ENCODE measurements at places on chromosomes 11 and 22.

DNA sequence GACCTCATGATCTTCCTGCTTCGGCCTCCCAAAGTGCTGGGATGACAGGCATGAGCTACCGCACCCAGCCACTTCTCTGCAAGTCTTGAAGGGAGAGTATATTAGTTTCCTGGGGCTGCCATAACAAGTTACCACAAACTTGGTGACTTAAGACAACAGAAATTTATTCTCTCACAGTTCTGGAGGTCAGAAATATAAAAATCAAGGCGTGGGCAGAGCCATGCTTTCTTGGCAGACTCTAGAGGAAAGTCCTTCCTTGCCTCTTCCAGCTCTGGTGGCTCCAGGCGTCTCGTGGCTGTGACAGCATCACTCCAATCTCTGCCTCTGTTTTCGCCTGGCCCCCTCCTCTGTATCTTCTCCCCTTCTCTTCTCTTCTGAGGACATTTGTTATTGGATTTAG is 110.2 kb upstream of the NAV2 start:
- ATAC-seq, result no peak

DNA sequence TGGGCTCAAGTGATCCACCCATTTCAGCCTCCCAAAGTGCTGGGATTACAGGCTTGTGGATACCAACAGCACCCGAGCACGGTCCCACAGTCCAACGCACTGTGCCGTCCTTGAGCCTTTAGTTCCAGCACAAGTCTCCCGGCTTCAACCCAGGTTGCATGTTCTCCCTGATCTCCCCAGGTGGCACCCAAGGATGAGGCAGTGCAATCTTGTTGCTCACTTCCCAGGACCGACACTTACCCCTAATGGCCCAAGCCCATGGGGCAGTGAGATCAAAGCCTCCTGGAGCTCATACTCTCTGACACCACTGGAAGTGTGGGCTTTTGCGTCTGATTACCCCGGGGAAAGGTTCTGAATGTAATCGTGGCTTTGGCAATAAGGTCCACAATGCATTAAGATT is 3.5 kb downstream of the PRAME start:
- ATAC-seq, result no peak

GRCh38 chr11:130646881-130647280 is 198.4 kb downstream of the ADAMTS15 start:
- no peak for ATAC-seq

GRCh38 chr11:72333661-72334060 is 89.7 kb upstream of the PHOX2A start:
- no peak for ATAC-seq

DNA sequence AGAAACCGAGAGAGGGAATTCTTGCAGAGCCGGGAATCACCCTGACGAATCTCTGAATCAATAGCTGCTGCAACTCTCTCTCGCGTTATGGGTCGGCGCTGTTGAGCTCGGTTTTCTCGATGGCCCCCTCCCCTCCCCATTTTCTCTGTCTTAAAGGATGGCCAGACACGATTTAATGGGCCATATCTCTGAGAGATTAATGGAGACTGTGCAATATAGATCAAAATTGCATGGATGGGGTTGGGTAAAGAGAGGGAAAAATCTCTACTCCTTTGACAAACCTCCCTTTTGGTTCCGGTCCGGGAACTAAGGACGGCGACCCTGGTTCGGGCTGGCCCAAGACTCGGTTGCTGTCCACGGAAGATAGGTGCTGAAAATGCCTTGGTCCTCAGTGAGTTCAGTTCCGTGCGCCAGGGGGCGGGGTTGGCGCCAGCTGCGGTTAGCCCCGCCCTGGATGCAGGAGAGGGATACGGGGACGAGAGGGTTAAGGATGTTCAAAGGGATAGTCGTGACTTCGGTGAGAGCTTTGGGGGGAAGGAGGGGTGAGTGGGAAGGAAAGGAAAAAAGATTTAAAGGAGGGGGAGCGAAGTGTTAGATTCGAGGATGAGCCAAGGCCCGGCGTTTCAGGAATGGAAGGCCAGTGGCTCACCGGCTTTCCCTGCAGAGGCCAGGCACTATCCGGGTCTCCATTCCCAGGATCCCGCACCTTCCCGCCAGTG is 103.6 kb upstream of the HSD17B12 start:
- ATAC-seq, result no peak

GRCh38 chr11:127997594-127997993 is 589.8 kb downstream of the ETS1 start:
- ATAC-seq, result no peak

GRCh38 chr22:41992496-41992895 is 6.1 kb upstream of the WBP2NL start:
- no peak for ATAC-seq

- ATAC-seq, result no peak
Measured at GRCh38 chr11:134911514-134912180, 499.6 kb upstream of the B3GAT1 start.

GRCh38 chr22:17980638-17981051 is 43.7 kb downstream of the MICAL3 start:
- ATAC-seq, result peak; percentile 56

- peak; percentile 88 for ATAC-seq
Measured at GRCh38 chr11:34512840-34513681, 533 bp downstream of the ELF5 start.

GRCh38 chr11:119373921-119374631 is 7.4 kb downstream of the USP2 start:
- ATAC-seq, result peak; percentile 30

DNA sequence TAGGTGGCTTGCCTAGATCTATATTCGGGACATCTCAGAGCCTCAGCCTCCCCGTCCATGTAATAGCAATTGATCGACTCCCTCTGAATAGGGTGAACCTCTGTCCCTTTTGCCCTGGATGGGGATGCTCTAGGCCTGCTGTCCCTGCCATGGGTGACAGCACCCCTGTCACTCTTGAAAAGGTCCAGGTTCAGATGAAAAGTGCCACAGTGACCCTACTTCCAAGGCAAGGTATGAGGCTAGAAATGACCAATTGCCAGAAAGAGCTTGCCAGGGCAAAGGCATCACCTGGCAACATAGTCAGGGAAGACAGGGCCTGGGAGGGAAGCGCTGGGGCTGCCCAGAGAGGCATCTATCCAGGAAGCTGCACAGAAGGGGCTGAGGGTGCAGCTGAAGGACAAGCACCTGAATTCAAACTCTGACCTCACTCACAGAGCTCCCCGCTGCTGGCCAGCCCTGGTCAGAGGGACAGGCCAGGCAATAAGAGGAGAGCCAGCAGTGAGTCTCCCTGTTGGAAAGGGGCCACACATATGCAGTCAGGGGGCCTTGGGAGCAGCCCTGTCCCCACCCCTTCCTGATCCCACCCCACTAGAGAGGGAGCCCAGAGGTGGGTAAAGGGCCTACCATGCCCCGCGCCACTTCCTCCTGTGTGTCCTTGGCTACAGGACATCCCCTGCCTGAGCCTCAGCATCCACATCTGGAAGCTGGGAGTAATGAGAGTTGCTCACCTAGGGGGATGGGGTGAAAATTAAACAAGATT is 9.0 kb upstream of the APOBEC3A start:
- no peak for ATAC-seq

- ATAC-seq, result no peak
Measured at GRCh38 chr11:97963528-97964331, 1057.0 kb upstream of the CNTN5 start.

GRCh38 chr11:118128721-118129470 is 23.7 kb downstream of the SCN4B start:
- peak; percentile 49 for ATAC-seq

GRCh38 chr11:94857337-94857736 is 89.2 kb downstream of the AMOTL1 start:
- no peak for ATAC-seq

DNA sequence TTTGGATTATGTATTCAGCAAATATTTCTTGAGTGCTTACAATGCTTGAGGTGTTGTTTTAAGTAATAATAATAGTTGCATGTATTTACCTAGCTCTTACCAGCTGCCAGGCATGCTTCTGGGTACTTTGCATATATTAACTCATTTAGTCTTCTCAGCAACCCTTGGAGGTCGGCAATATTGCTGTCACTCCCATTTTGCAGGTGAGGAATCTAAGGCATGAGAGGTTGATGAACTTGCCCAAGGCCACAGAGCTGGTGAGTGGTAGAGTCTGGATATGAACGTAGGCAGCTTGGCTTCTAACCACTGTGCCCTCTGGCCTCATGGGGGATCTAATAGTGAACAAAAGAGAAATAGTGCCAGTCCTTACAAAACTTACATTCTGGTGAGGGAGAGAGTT is 92.9 kb downstream of the PARVA start:
- no peak for ATAC-seq

- ATAC-seq, result no peak
Measured at GRCh38 chr11:15649371-15650104, 534.8 kb downstream of the INSC start.

DNA sequence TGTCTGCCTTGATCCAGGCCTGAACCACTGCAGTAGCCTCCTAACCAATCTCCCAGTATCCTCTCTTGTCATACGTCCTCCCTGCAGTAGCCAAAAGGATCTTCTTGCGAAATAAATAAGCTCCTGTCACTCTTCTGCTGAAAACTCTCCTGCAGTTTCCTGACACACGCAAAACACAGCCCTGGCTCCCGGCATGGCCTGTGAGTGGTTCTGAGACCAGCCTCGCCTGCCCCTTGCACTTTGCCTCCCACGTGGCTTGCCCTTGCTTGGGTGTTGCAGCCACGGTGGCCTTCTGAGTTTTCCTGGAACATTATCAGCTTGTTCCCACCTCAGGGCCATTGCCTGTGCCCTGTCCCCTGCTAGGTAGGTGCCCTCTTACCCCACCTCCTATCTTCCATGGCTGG is 7.2 kb downstream of the ZC3H7B start:
- ATAC-seq, result no peak

DNA sequence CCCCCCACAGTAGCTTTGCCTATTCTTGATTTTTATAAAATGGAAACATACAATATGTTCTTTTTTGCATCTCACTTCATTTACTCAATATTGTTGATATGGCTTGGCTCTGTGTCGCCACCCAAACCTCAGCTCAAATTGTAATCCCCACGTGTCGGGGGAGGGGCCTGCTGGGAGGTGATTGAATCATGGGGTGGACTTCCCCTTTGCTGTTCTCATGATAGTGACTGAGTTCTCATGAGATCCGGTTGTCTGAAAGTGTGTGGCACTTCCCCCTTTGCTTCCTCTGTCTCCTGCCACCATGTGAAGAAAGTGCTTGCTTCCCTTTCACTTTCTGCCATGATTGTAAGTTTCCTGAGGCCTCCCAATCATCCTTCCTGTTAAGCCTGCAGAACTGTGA is 431.3 kb downstream of the MN1 start:
- ATAC-seq, result no peak

GRCh38 chr11:24697522-24698111 is 200.8 kb downstream of the LUZP2 start:
- no peak for ATAC-seq

GRCh38 chr11:114773541-114774338 is 95.4 kb downstream of the NXPE2 start:
- no peak for ATAC-seq

- no peak for ATAC-seq
Measured at GRCh38 chr11:47326198-47326597, 26.3 kb downstream of the MYBPC3 start.

DNA sequence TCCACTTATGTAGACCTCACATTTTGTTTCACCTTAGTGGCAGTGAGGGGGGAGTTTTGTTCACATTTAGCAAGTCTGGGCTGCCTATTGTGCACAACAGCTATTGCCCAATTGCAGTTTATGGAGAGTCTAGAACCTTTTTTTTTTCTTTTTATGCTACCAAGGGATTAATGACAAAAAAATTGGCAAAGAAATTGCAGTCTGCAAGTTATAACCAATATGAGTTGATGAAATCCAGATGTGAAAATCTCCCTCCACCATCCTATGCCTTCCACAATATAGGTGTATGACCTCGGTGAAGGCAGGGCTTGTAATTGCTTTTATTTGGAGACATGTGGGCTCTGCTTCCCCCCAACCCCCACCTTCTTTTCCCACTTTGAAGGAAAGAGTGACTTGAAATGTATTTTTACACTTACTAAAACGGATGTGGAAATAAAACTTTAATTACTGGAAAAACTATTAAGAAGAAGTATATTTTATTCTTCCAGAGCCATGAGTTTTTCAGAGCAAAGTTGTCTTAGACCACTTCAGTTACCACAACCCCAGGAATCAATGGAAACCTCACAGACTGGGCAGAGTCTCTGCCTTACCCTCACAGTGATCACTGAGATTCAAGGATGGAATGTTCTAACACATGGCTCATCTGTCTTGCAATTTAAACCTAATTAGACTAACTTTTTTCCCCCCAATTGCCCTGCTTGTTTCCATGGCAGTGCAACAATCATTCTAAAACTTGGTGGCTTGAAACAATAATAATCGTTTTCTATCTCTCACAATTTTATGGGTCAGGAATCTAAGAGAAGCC is 120.8 kb upstream of the SLC5A12 start:
- ATAC-seq, result peak; percentile 33

DNA sequence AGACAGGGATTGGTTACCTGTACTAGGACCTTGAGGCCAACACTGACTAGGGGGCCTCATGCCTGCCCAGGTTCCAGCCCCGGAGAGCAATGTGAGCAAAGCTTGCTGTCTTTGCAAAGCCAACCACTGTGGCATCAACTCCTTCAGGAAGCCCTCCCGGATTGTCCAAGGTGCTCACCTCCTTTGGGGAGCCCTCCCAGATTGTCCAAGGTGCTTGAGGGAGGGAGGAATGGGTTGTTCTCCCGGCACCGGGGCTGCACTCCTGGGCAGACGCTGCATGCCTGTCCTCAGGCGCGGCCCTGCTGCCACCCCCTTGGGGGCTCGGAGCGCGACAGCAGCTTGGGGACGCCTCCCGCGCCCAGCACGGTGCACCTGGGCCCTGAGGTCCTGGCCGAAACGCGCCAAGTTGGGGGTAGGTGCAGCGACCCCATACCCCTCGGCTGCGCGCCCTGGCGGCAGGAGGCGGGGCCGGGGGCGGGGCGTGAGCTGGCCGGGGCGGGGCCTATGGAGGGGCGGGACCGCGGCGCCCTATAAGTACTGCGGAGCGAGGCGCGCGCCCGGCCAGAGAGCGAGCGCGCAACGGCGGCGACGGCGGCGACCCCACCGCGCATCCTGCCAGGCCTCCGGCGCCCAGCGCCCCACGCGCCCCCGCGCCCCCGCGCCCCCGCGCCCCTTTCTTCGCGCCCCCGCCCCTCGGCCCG is at the start of gene CD81:
CD81 (plus strand) TSS at position 560 of the 701 bp plus-strand sequence. CDS start 240 bp downstream, outside the sequence.
- ATAC-seq, result peak; percentile 68
